Stimulated activated naive CD4-positive, alpha-beta T cell treated with Interleukin-2 at 50 U/mL for 16 hours (primary cell): ENCODE measurements at places on chromosomes 5 and 9.

- no peak for DNase-seq
These were observed 126.2 kb upstream of the VLDLR start for GRCh38 chr9:2495221-2496005.

- DNase-seq: no peak
These were observed 44.0 kb upstream of the PCA3 start for GRCh38 chr9:76720245-76720644.

DNA sequence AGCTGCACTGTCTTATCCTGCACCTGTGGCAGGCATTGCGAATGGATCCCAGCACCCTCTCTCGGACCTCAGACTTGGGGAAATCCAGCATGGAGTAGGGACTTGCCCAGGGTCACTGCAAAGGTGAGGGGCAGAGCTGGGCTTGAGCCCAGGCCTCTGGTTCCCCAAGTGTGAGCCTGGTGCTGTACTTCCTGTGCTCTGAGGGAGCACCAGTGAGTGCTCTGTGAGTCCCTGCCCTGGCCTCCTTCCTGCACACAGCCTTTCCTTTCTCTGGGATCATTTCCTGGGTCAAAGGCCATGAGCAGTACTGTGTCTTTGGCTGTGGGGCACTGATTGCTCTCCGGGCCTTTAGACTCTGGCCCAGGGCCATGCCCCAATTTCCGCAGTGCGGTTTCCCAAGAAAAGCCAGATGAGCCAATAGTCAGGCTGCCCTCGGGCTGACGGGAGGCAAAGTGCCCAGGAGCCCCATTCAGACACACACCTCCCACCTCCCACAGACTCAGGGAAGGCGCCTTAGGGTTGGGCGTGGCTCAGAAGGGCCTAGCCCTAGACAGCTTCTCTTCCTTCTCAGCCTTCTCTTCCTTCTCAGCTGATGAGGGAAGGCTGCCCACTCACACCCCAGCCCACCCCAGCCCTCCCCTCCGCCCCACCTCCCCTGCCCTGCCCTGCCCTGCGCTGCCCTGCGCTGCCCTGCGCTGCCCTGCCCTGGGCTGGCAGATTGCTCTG lies 23.3 kb upstream of the TRIM14 start:
- no peak for DNase-seq

GRCh38 chr5:112604732-112605630 lies 132.7 kb upstream of the APC start:
- no peak for DNase-seq

GRCh38 chr9:121950441-121950840 lies 142.7 kb downstream of the TTLL11 start:
- DNase-seq: no peak

- no peak for DNase-seq
These were observed 529.2 kb downstream of the ANXA1 start for GRCh38 chr9:73680831-73681230.

DNA sequence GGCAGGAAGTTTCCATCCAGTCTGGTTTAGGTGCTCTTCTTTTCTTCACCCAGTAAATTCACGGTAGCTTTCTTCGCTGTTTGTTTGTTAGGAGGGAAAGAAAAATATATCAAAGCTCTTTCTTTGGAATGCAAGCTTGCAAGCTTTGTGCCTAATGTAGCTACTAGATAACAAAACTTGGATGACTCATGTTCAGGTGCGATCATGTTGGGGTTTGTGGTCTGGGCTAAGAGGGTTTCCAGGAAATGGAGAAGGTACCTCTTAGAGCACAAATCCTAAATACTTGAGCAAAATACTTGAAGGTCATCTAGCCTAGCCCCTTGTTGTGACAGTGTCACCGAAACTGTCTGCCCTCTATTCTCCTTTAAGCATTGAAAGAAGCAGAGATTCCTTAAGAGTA lies 17.7 kb downstream of the SRP19 start:
- DNase-seq: peak; percentile 39

DNA sequence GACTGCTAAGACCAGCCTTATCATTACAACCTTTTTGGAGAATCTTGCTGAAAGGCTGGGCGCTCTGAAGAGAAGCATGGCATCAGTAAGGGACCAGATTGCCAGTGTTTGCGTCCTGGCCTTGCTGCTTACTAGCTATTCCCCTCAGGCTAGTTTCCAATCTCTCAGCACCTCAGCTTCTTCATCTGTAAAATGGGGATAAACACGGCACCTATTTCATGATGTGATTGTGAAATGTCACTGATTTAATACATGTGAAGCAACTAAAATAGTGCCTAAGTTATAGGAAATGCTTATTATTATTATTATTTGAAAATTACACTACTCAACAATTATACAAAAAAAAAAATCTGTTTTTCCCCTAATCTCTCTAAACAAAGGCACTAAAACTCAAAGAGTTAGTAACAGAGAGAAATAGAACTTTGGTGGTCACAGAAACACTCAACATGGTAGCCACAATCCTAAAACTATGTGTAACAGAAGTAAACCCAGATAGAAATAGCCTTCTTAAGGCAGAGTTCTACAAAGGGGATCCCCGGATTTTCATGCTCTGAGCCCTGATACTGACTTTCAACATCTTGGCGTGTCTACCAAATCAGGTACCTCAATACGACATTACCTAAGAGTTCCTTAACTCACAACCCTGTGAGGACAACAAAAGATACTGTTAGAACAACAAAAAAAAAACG lies 62.0 kb downstream of the ENC1 start:
- DNase-seq: no peak

DNA sequence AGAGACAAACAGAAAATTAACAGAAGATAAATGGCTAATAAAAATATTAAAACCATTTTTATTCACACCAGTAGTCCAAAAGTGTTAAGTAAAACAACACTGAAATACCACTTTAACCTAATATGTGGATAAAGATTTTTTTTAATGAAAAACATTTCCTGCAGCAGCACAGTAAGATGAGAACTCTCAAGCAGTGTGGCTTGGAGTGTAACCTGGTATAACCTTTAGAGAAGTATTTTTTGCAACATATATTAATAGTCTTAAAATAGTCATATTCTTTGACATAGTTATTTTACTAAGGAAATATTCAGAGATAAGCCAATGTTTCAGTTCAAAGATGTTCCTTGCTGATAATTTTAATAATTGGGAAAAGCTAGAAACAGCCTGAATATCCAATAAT lies 644.4 kb downstream of the PDE4D start:
- DNase-seq: no peak

- no peak for DNase-seq
These were observed 10.0 kb downstream of the TLE4 start for GRCh38 chr9:79581794-79582193.
